Bronchial epithelial cell (primary cell): ENCODE measurements at places on chromosomes 7 and 10.
A peak's percentile ranks its signal among the peaks of the same experiment; 100 is the strongest.

GRCh38 chr10:70480239-70480861, 1.8 kb downstream of the PALD1 start:
- no peak for DNase-seq

- peak; percentile 29 for DNase-seq
Measured at GRCh38 chr10:17682236-17682946, 38.4 kb downstream of the STAM start.

DNA sequence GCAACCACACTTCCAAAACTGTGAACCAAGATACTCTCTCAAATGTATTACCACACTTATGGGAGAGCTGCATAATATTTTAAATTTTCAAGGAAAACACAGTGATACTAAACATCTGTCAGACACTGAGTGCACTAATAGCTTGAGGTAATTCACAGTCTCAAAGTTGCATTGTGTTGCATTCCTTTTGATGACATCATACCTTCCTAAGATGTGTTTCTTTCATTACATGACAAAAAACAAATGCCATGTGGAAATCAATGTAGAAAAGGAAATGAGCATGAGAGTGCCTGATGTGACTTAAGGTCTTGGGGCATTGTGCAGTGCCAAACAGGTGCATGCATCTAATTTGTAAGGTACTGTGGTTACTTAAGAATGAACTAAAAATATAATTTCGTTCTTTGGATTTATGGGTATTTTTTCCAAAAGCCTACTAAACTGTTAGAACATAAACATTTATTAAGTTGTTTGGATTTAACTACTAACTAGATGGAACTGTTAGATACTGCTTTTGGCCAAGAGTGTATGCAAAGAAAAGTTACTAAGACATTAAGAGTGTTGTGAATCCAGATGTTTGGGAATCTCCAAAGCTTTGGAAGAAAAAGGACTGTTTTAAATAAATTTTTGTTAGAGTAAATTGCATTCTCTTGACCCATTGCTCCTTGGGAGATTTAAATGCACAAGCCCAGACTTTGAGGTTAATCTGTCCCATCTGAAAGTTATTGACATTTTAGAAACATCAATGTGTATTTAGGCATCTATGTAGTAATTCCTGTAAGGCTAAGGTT, 496.2 kb upstream of the SEMA3D start:
- peak; percentile 67 for DNase-seq

- DNase-seq: no peak
Measured at GRCh38 chr7:157463245-157463644, 126.4 kb downstream of the DNAJB6 start.

- peak; percentile 36 for DNase-seq
Measured at GRCh38 chr10:32939296-32940111, 18.5 kb downstream of the ITGB1 start.

DNA sequence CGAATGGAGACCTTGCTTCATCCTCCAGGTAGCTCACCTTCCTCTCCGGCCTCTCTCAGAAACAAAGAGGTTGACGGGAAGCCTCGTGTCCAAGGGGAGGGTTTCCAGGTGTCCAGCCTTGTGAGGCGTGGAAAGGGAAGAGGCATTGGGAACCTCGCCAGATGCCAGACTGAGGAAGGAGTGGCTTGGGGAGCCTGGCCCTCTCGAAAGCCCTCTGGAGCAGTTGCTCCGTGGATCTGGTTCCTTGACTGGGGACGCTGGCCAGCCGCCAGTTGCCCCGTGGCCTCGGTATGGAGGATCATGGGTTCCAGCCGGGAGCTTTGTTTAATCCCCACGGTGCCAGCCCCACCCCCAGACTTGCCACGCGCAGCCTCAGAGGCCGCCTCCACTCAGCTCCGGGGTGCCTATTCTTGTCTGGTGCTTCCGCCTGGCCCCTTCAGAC, 30.3 kb upstream of the SUN1 start:
- peak; percentile 47 for DNase-seq

DNA sequence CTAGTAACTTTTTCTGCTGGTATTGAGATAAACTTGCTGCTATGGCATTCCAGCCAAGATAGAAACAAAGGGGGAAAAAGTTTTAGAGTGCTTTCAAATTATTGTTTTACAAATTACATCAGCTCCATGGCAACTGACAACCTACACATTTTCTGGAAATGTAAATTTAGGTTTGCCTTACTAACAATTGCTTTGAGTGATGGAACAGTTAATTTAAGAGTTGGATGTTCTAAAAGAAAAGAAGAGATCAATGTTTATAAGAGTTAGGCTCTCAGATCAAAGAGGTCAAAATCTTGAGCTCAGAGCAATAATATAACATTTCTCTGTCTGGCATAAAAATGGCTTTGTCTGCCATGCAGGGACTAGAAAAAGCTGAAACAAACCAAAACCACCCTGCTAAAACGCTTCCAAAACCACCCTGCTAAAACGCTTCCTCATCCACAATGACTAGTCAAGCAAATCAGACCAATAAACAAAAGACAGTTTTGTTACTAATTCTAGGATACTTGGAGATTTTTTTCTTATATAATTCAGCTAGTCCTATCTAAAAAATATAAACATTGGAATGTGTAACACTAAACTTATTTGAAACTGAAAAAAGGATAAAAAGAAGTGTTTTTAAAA, 32.3 kb downstream of the ORC5 start:
- DNase-seq: no peak

- DNase-seq: no peak
Measured at GRCh38 chr10:88012641-88013040, 149.2 kb downstream of the PTEN start.

DNA sequence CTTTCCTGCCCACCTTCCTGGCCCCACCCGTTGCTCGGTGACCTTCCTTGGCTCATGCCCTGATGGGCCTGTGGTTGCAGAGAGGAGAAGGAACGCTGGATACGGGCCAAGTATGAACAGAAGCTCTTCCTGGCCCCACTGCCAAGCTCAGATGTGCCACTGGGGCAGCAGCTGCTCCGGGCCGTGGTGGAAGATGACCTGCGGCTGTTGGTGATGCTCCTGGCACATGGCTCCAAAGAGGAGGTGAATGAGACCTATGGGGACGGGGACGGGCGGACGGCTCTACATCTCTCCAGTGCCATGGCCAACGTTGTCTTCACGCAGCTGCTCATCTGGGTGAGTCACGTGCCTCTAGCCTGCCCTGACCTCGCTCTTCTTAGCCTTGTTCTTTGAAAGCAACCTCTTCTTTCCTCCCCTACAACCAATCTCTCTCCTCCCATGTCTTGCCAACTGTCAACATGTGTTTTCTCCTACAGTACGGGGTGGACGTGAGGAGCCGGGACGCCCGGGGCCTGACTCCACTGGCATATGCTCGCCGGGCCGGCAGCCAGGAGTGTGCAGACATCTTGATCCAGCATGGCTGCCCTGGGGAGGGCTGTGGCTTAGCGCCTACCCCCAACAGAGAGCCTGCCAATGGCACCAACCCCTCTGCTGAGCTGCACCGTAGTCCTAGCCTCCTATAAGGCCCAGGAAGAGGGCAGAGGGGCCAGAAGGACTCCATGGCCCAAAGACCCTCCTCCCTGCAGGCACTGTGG, 24.1 kb downstream of the GBX1 start:
- no peak for DNase-seq

- peak; percentile 78 for DNase-seq
Measured at GRCh38 chr10:29163746-29164145, 125.1 kb upstream of the LYZL1 start.

- DNase-seq: no peak
Measured at GRCh38 chr7:40072268-40072667, 62.2 kb downstream of the MPLKIP start.

GRCh38 chr7:8881916-8882315, 448.5 kb downstream of the NXPH1 start:
- DNase-seq: no peak

GRCh38 chr10:76763376-76763775, 874.2 kb downstream of the KCNMA1 start:
- DNase-seq: peak; percentile 79

DNA sequence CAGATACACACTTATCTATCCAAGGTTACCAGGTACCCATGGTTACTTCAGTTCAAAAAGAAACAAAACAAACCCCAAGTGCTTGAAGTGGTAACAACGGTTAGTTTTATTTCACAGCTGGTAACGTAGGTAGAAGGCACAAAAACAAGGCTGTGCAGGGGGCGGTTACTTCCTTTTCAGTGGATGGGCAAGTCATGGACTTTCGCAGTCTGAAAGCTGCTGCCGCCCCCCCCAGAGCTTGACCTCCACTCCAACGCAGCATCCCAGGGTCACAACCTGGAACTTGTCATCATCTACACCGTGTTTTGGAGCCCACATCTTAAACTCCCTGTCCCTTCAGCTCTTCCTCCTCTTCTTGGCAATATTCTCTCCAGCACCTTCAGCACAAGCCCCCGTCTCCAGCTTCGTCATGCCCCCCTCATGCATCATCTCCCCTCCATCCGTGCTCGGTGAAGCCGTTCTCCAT, 181.2 kb upstream of the ITGB1 start:
- peak; percentile 37 for DNase-seq

GRCh38 chr7:86846494-86847190, 202.9 kb downstream of the GRM3 start:
- DNase-seq: peak; percentile 70

DNA sequence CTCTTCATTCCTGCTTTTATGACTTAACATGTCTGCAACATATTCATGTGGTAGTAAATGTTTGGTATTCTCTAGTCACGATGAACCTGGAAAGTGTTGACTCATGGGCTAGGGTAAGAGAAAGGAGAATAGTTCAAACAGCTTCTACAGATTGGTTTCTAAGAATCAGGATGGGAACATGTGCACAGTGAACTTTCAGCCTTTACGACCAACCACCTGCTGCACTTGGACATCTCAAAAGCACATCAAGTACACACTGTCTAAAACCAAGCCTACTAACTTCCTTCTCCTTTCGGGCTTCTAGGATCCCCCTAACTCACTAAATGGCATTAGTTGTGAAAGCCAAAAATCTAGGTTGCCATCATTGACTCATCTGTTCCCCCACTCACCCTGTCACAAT, 85.5 kb downstream of the CUL2 start:
- no peak for DNase-seq

GRCh38 chr10:14468726-14469125, 138.0 kb upstream of the FRMD4A start:
- no peak for DNase-seq

DNA sequence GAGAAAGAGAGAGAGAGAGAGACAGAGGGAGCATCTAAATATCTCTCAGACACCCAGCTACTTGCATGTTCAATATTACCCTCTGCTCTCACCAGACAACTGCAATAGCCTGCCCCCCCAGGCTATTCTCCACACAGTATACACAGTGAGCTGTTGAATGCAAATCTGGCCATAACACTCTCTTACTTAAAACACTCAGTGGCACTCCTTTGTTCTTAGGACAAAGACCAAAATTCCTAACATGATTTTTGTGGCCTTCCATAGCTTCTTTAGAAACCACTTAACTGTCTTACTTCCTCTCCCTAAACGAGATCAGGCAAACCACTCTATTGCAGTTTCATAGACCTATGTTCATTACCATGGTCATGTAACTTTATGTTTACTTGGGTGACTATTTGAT, 903.6 kb upstream of the AUTS2 start:
- no peak for DNase-seq

- no peak for DNase-seq
Measured at GRCh38 chr7:106279425-106280197, 5.2 kb downstream of the NAMPT start.

DNA sequence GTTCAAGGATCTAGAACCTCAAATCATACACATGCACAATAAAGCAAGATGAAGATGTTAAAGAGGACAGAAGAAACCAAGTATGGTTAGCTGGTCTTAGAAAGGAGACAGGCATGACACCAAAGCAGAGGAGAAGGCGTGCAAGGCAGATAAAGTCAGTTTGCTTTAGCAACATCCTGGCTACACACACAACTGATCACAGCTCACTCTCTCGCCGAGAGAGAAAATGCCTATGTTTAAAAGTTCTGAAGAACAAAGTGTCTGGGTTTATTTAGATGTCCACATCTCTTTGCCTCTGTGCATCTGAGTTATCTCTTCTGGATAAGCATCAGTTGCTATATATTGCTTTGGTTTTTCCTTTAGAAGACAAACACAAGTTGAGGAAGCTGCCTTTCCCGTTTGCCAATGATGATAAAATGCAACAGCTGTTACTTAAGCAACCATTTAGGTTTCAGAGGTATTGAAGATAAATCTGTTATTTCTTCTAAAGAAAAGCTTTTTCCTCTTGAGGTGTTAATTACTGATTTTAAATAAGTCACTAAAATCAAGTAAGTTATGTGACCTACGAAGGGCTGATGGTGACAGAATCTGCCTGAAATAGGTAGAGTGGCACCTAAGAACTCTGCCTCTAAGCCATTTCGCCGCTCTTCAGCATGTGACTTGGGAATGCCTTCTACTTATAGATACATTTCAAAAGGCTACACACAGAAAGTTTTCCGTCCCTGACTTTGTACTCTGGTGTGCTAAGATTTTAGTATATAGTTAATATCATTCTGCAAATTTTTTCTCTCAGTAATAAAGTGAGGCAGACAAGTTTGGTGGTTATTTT, 146.2 kb upstream of the ASAH2 start:
- no peak for DNase-seq

- no peak for DNase-seq
Measured at GRCh38 chr7:105027176-105027853, 13.3 kb downstream of the KMT2E start.

DNA sequence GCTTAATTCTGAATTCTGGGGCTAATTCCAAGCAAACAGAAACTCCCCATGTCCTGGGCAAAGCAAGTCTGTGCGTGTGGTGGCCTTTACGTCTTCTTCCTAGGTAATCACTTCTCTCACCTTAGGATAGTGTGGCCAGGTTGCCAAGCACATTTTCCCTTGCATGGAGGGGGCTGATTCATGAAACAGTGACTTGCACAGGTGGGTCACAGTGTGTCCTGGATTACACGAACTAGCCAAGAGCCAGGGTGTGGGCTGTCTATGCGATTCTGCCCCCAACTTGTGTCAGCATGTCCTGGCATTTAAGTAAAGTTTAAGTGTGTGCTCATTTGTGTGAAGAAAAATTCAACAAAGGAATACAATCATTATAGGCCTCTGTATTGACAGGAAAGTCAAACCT, 18.5 kb upstream of the SEM1 start:
- DNase-seq: peak; percentile 98

GRCh38 chr7:134459981-134460380, 1.1 kb upstream of the AKR1B1 start:
- DNase-seq: peak; percentile 25

DNA sequence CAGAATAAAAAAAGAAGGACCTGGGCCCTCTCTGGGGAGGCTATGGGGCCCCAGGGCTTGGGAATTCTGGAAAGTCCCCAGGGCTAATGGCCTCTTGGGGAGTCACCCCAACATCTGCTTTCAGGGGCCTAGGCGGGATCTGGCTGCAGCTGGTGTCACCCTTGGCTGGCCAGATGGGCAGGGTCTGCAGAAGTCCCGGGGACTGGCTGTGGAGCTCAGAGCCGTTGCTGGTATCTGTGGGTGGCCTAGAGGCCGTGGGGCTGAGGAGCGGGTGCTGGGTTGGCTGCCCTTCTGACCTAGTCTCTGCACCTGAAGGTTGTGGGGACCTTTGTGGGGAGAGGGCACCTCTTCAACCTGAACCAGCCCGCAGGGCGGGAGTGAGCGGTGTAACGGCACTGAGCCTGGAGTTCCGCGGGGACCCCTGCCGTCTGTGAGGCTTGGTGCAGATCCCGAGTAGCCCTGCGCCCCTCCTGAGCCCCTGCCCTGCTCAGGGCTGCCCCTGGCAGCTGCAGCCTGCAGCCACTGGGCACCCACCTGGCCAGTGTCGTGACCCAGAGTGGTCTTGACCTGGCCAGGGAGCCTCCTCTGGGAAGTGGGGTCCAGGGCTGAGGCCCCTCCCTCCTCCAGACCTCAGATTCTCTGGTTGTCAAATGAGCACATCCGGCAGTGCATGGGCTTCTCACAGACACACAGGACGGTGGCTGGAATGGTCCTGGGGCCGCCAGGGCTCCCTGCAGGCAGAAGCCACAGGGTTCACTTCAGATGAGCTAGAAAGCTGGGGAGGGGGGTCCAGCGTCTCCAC, 51.5 kb downstream of the UNCX start:
- DNase-seq: no peak
